ENCODE measurements at places on chromosomes 13 and 19.

- DNase-seq, result peak; percentile 99
Measured at GRCh38 chr19:42283188-42284065, 14.4 kb downstream of the CIC start.

DNA sequence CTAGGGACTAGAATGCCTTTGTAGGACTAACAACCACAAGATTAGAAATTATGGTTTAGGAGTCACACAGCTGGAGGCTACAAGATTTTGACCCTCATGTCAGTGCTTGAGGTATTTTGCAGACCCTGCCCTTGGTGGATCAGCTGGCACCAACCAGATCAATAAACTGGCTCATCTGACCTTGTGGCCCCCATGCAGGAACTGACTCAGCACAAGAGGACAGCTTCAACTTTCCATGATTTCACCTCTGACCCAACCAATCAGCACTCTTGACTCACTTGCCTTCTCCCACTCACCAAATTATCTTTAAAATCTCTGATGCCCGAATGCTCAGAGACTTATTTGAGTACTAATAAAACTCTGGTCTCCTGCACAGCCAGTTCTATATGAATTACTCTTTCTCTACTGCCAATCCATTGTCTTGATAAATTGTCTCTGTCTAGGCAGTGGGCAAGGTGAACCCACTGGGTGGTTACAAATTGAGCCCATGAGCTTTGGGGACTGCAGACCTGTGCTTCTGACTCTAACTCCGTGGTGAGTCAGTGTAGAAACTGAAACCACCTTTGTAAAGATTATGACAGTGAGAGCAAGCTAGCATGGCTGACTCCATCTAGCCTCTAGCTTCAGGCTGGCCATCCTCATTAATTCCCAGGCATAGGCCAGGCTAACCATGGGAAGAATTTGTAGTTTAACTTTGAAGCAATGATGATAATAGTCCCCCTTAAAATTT lies 33.9 kb upstream of the CEACAM8 start:
- DNase-seq, result no peak

DNA sequence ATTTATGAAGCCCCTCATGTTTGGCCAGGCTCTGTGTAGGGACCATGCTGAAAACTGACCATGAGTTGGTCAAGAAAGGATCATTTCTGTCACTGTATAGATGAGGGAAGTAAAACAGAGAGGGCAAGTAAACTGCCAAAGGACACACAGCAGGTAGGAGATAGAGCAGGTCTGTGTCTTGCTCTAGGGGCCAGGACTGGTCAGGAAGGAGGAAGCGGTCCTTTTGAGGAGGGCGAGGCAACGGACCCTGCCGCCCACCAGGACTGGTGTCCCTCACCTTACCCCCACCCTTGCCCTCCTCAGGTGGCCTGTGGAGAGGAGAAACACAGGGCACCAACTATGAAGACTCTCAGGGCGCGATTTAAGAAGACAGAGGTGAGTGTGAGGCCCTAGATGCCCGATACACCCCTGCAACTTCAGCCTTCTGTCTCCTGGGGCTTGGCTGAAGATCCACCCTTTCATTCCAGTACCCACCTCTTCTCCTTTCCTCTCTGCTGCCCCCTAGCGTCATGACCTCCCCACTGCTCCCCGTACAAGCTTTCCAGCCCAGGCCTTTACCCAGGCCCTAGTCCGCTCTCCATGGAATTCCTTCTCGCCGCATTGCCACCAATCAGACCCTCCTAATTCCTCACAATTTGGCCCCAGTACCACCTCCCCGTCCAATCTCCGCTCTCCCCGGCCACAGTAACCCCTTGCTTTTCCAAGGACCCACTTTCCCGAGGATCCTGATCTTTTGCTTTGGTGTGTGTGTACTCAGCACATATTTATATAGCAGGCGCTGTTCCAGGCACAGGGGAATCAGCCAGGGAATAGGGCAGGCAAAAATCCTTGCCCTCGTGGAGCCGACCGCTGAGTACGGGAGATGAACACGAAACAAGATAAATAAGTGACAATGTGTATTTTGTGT lies 3.9 kb downstream of the ANKRD24 start:
- peak; percentile 87 for DNase-seq

GRCh38 chr13:94431574-94431973 lies 47.9 kb downstream of the DCT start:
- no peak for DNase-seq

GRCh38 chr13:100584896-100585295 lies 3.7 kb downstream of the GGACT start:
- DNase-seq, result no peak

- no peak for DNase-seq
Measured at GRCh38 chr13:113413898-113414282, 39.4 kb downstream of the ADPRHL1 start.

DNA sequence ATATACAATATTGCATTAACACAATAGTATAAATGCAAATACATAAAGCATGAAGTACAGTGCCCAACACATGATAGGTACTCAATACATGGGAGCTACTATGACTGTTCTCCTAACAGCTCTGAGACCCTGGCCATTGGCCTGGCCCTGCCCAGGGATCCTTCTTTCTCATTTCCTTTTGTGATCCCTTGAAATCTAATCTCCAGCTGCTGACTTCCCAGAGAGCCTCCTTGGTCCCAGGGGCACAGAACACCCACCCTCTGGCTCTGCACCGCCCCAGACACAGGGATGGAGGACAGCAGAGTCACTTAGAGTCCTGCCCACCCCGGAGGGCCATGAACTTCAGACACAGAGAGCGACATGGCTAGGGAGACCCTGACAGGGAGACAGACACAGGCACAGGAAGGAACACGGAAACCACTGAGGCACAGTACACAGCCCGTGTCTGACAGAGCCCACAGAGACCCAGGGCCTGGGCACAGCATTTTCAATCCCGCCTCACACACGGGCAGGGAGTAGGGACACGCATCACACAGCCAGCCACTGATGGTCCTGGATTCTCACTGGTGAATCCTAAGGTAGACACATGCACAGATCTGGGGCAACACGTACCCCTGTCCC lies 4.2 kb upstream of the SYCN start:
- DNase-seq, result no peak

- peak; percentile 64 for DNase-seq
Measured at GRCh38 chr19:35000647-35001501, 751 bp downstream of the GRAMD1A start.

DNA sequence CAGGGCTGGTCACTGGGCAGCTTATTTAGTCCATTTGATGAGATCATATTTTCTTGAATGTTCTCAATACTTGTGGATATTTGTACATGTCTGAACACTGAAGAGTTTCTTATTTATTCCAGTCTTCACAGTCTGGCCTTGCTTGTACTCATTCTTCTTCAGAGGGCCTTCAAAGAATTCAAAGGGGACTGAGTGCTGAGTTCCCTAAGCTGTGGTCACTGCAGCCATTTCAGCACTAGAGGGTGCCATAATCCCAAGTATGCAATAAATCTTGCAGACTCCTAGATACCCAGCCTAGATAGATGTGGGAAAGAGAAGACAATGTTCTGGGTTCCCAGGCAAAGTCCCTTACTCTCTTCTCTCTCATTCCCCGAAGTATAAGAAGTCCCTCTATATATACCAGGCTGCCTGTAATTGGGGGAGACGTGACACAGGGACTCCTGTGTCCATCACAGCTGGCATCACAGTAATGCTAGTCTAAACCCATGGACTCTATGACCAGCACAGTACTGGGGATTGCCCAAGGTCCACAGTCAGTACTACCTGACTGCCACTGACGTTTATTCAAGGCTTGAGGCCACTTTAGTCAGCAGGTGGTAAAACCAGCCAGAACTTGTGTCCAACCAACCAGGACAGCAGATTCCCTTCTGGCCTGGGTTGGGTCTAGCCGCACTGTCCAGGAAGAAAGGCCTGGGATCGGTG lies 8.9 kb upstream of the VN1R1 start:
- DNase-seq, result peak; percentile 41

DNA sequence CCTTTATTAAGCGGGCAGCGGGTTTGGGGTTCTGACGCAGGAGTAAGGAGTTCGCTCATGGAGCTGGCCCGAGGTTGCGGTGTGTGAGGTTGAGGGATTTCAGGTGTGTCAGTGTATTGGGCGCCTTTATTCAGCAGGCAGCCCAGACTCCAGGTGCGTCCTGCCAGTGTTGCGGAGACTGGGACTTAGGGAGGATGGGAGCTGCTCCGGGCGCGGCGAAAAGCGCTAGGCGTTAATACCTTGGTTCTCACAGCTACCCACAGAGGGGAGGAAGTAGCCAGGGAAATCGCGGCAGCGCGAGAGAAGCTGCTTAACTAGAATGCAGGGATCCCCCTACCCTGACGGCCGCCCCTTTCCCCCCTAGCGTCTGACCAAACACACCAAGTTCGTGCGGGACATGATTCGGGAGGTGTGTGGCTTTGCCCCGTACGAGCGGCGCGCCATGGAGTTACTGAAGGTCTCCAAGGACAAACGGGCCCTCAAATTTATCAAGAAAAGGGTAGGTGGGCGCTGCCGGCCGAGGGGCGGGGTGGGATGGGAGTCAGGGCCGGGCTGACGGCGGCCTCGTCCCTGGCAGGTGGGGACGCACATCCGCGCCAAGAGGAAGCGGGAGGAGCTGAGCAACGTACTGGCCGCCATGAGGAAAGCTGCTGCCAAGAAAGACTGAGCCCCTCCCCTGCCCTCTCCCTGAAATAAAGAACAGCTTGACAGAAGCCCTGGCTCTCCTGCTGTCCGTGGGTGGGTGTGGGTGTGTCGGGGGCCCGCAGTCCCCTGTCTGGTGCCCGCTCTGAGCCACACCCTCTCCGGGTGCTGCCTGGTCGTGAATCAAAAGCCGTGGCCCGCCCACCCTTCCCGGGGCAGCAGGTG lies 1.1 kb downstream of the RPL36 start:
- no peak for DNase-seq

- no peak for DNase-seq
Measured at GRCh38 chr13:99523838-99524237, 22.6 kb downstream of the TM9SF2 start.

GRCh38 chr13:40376296-40376849 lies 290.1 kb downstream of the FOXO1 start:
- DNase-seq, result no peak

GRCh38 chr19:4208385-4209094 lies 20.8 kb upstream of the EBI3 start:
- DNase-seq, result peak; percentile 56

- DNase-seq, result peak; percentile 48
Measured at GRCh38 chr19:8004723-8005513, 523 bp downstream of the ELAVL1 start.

- no peak for DNase-seq
Measured at GRCh38 chr13:75285310-75285709, 196.7 kb downstream of the TBC1D4 start.

GRCh38 chr13:50085063-50085462 lies 69.8 kb downstream of the KCNRG start:
- no peak for DNase-seq

DNA sequence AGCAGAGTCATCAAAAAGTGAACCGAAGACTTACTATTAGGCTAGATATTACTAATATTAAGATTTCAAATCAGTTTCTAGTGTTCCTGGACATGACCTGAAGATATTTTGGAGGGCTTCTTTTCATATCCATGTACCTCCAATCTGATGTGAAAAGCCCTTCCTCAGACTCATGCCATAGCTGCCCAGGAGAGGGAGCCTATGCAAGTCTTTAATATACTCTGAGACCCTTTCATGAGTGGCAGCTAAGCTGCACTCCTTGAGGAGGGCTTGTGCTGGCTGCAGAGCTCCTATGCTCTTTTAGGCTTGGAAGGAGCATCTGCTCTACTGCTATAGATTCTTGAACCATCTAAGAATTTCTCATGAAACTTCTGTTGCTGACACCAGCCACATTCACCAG lies 715.3 kb downstream of the OLFM4 start:
- DNase-seq, result no peak

DNA sequence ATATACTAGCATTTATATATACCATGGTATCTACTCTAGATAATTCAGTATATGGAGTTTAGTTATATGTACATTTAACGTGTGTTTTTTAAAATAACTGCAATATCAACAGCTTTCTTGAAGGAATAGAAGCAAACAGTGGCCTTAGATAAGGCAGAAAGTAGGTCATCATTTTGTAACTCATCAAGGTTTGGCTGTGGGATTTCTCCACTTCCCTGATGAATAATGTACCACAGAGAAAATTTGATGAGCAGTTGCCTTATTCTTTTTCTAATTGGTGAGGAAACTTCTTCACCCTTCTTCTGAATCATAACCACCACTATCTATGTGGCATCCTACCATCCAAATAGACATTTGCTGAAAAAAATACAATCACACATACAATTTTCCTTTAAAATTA lies 590.2 kb upstream of the SPRY2 start:
- no peak for DNase-seq

DNA sequence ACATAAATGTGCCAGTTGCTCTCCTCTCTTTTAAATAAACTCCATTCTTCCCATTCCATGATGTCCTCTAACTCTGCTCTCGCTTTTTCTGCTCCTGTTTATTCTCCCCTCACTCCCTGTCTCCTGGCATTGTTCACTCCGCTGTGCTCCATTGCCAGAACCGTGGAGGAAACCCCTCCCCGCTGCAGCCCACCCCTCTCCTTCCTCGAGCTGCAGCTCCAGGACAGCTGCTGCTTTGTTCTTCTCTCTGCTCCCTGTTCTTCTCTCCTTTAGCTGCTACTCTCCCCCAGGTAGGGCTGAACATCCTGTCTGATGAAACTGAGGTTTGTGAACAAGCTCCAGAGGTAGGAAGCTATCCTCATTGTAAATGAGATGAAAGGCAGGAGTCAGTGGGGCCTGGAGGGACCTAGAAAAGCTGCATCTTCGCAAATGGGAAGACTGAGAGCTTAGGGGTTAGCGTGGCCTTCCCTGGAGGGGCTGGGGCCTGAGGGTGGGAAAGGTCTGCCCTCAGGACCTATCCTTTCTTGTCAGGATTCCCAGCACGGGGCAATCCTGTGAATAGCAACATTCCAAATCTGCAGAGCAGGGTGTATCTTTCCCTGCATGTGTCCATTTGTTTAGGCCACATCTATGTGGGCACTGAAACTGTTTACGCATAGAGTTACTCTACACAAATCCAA lies 243.7 kb downstream of the DNAJC15 start:
- DNase-seq, result no peak

DNA sequence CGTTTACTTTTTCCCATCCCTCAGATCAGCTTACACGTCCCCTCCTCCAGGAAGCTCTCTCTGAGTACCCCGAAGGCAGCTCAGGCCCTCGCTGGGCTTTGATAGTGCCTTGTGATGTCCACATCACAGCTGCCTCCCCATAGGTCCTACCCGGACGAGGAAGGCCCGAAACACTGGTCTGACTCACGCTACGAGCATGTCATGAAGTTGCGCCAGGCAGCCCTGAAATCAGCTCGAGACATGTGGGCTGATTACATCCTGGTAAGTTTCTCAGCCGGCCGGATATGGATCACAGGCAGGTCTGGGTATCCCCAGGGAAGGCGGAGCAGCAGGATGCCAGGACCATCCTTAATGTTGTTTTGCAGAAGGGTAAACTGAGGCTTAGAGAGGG lies 4.8 kb downstream of the COLGALT1 start:
- DNase-seq, result no peak

GRCh38 chr13:106683918-106684317 lies 116.0 kb upstream of the ARGLU1 start:
- no peak for DNase-seq
